SW 1271 (cell line): ENCODE measurements at places on chromosomes 12 and 14.
A peak's percentile ranks its signal among the peaks of the same experiment; 100 is the strongest.

DNA sequence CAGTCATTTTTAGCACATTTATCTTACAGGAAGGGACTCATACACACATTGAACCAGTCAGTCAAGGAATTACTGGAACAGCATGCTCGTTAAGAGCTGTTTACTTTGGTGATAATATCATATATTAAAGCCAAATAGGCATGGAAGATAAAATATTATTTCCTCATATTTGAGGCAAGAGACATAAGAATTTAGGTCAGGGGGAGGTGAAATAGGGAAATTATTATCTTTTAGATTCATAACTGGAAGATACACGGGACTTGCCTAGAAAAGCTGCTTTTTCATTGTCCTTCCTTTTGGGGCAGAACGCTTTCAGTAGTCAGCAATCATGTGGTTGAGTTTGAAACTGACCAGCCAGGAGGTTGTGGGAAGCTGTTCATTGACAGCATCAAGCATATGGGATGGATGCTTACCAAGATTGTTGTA is 72.5 kb downstream of the NTN4 start:
- no peak for DNase-seq

- no peak for DNase-seq
These were observed 226.1 kb downstream of the CHST11 start for GRCh38 chr12:104682790-104683279.

GRCh38 chr12:87848248-87848868 is 180.8 kb downstream of the C12orf50 start:
- peak; percentile 65 for DNase-seq

- no peak for DNase-seq
These were observed 54.3 kb upstream of the FRMD6 start for GRCh38 chr14:51597261-51598001.

DNA sequence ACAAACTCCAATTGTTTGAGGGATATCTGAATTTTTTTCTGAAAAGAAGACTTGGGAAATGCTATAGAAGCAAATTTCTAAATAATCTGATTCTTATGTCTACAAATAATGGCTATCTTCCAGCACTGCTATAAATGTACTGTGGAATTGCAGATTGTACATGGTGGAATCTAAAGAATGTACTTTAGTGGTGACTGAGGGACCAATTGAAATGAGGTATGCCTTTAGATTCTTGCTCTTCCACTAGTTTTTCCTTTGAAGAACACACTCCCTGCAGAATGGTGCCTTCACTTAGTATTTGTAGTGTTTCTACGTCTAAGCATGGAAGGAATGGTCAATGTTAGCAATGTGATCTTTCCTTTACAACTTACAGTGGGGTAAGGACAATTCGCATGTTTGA is 11.7 kb upstream of the PRB4 start:
- DNase-seq, result no peak

- no peak for DNase-seq
These were observed 33.2 kb upstream of the HELB start for GRCh38 chr12:66269142-66269541.

GRCh38 chr14:97282210-97283004 is 485.2 kb downstream of the VRK1 start:
- no peak for DNase-seq

DNA sequence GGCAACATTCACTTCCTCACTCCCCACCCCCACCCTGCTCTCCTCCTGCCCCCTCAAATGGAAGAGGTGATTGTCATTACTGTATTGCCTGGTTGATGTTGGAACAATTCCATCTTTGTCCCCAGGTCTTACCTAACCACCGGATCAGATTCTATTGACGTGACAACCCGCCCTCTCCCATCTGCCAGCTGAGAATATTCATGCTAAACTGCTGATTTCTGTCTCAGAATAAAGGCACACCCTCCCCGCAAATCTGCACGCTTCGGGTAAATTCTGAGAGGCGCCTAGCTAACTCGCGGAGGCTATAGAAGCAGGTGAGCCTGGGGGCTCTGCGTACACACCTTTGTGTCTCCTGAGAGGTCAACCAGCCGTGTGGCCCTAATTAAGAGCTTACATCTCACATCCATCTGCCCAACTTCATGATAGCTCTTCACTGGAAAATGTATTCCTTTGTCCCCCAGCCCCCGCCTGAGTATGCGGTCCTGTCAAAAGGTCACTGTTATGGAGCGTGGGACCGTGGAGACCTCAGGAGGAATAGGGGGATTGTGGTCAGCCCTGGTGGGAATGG is 1054.3 kb downstream of the VRK1 start:
- no peak for DNase-seq

GRCh38 chr12:44851586-44851985 is 24.5 kb downstream of the NELL2 start:
- DNase-seq, result no peak
